ENCODE measurements at places on chromosomes 2 and 18. TPM values are rescaled to one million over a fixed set of nuclear protein-coding genes. Genes with fewer than 3 reads are reported as not detected.

- H3K27me3 ChIP-seq: no peaks in the 10 kb centered on the region
- H3K4me1 ChIP-seq: peaks cover 34% of the 10 kb centered on the region
- H3K36me3 ChIP-seq: no peaks in the 10 kb centered on the region
- no peak overlapping the region for H3K4me3 ChIP-seq
- H3K27ac ChIP-seq: peak overlapping the region; percentile 91
- DNase-seq: peak; percentile 80
Observed at GRCh38 chr18:9838144-9838877, 47.5 kb upstream of the TXNDC2 start.

GRCh38 chr2:95260028-95261023 is 13.9 kb upstream of the PROM2 start:
- no peak for DNase-seq
- no peaks in the 10 kb centered on the region for H3K27me3 ChIP-seq
- H3K36me3 ChIP-seq: no peaks in the 10 kb centered on the region
- H3K27ac ChIP-seq: no peak overlapping the region
- no peaks in the 10 kb centered on the region for H3K4me1 ChIP-seq
- H3K4me3 ChIP-seq: no peak overlapping the region

DNA sequence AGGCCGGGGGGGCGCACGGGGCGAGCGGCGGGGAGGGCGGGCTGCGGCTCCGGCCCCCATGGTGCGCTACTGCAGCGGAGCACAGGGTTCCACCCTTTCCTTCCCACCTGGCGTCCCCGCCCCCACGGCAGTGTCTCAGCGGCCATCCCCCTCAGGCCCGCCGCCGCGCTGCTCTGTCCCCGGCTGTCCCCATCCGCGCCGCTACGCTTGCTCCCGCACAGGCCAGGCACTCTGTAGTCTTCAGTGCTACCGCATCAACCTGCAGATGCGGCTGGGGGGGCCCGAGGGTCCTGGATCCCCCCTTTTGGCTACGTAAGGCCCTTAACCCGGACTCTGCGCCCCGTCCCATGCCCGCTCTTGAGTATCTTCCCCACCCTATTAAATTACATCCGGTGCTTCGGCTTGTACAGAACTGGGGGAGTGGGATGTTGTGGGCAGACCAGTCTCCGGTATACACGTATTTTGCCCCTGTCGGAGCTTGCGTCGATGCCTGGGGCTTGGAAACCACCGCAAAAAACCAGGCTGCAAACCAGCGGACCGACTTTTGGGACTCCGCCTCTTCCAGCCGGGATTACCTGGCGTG is 598 bp upstream of the WBP1 start:
- H3K27me3 ChIP-seq: no peaks in the 10 kb centered on the region
- DNase-seq: peak; percentile 81
- H3K36me3 ChIP-seq: peaks cover 9% of the 10 kb centered on the region
- H3K27ac ChIP-seq: peak overlapping the region; percentile 97
- H3K4me1 ChIP-seq: peaks cover 30% of the 10 kb centered on the region

- H3K4me1 ChIP-seq: peaks cover 26% of the 10 kb centered on the region
- no peak for DNase-seq
- H3K27ac ChIP-seq: no peak overlapping the region
- H3K36me3 ChIP-seq: no peaks in the 10 kb centered on the region
Observed at GRCh38 chr18:36041146-36041545, 26.2 kb downstream of the RPRD1A start.

DNA sequence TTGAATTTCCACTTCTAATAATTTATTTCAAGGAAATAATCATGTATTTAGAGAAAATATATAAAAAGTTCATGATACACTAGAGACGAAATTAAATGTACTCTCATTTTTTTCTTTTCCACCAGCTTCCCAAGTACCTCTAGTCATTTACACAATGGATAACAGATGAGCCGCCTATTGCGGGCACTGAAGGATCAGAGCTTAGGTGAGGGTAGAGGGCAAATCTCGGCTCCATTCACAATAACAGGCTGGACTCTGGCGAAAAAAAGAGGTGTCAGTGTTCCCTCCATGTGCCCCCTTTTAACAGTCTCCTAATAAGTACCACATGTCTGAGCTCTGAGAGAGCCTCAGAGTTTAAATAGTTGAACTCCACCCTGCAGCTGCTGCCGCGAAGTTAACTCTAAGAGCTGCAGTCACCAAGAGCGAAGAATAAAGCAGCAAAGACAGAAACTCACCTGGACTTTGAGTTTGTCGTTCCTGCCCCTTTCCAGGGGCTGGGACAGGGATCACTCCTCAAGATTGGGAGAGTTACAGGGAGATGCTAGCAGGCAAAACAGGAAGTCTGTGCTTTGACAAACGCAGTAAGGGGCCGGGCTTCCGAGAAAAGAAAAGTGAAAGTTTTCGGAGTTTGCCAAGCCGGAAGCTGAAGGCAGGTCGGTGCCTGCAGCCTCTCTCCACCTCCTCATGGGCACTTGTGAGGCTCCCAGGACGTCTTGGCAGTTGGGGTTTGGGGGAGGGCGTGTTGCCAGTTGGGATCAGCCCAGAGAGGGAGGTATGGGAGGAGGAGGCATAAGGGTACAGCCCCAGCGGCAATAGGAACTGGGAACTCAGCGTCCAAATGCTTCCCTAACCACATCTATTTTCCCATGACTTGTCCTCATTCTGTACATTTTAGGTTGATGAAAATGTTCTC is at the start of gene SP110:
TSS of gene SP110 (minus strand) at position 566 of the 913 bp plus-strand sequence. CDS start 3,057 bp downstream, outside the sequence.
- H3K27me3 ChIP-seq: no peaks in the 10 kb centered on the region
- DNase-seq: peak; percentile 90
- H3K27ac ChIP-seq: peak within 1 kb of the TSS; percentile 89
- H3K4me1 ChIP-seq: peaks cover 5% of the 10 kb centered on the region
- peak within 1 kb of the TSS; percentile 49 for H3K4me3 ChIP-seq

Gene CNTNAP5
- not detected for total RNA-seq

GRCh38 chr2:25743132-25743830 is 69.9 kb upstream of the DTNB start:
- no peak overlapping the region for H3K4me3 ChIP-seq
- H3K27me3 ChIP-seq: no peaks in the 10 kb centered on the region
- H3K36me3 ChIP-seq: peaks cover 24% of the 10 kb centered on the region

GRCh38 chr18:76571689-76572088 is 76.6 kb upstream of the ZNF516 start:
- no peaks in the 10 kb centered on the region for H3K36me3 ChIP-seq
- H3K27ac ChIP-seq: no peak overlapping the region
- no peak overlapping the region for H3K4me3 ChIP-seq
- H3K4me1 ChIP-seq: no peaks in the 10 kb centered on the region

Gene GALR1
- 0.11 TPM for total RNA-seq

Gene EN1
- total RNA-seq: 0.11 TPM

GRCh38 chr2:45690231-45690630 is 38.8 kb downstream of the PRKCE start:
- no peak for DNase-seq
- no peaks in the 10 kb centered on the region for H3K27me3 ChIP-seq
- no peaks in the 10 kb centered on the region for H3K36me3 ChIP-seq
- no peak overlapping the region for H3K27ac ChIP-seq
- peaks cover 10% of the 10 kb centered on the region for H3K4me1 ChIP-seq

Gene RAB27B
- 0.40 TPM for total RNA-seq

DNA sequence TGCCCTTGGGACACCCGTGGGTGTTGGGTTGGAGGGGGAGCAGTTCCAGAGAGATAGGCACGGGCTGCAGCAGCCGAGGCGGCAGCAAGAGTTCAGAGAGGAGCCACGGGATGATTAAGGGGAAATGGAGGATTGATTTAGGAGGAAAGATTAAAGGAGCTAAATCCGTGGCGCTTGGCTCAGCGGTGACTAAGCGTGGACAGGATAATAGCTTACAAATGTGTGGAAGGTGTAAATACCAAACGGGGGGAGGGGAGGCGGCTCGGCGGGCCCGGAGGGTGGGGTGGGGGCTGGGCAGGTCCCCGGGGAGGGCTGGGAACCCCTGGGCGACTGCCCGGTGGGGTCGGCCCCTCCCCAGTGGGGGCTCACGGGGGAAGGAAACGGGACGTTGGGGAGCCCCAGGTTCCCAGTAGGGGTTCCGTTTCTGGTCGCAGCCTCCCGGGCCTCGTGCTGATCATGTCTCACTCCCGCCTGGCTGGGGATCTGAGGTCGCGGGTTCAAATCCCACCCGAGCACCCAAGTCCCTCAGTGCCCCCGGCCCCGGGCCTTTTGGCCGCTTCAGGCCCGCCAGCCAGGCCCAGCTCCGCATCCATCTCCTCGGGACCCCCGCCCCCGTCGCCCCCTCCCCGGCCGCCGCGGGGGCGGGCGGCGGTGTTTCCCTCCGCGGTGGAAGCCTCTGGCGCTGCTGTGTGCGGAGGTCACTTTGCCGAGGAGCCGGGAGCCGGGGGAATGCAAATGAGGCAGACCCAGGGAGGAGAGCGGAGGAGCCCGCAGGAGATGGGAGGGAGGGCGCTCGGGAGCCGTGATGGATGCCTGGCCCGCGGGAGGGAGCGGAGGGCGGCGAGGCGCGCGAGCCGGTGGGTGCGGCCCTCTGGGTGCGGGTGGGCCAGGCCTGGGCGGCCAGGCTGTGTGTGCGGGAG is 8.1 kb downstream of the ASIC4 start:
- H3K4me1 ChIP-seq: peaks cover 16% of the 10 kb centered on the region
- no peak overlapping the region for H3K4me3 ChIP-seq
- no peak overlapping the region for H3K27ac ChIP-seq
- H3K36me3 ChIP-seq: no peaks in the 10 kb centered on the region
- H3K27me3 ChIP-seq: peaks cover 18% of the 10 kb centered on the region

DNA sequence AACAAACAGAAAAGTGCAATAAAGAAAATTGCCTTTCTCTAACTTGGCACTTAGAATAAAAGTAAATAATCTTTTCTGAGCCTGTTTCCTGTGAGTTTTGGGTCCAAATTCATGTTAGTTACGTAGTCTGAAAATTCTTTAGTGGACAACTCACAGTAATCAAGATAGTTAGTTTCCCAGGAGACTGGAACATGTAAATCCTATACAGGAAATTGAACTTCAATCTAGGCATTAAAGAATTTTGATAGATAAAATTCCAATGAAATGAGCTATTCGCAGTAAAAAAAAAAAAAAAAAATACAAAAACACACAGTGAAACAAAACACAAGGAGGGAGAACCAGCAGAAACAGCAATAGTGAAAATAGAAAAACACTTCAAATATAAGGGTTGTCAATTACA is 83.8 kb upstream of the REG3G start:
- no peak overlapping the region for H3K4me3 ChIP-seq
- DNase-seq: no peak
- H3K27ac ChIP-seq: no peak overlapping the region
